ENCODE measurements at places on chromosomes 12 and 14.
A peak's percentile ranks its signal among the peaks of the same experiment; 100 is the strongest.

GRCh38 chr12:131226345-131227265, 272.9 kb downstream of the ADGRD1 start:
- no peak for DNase-seq

GRCh38 chr12:125786143-125786542, 720.9 kb downstream of the AACS start:
- DNase-seq: no peak

DNA sequence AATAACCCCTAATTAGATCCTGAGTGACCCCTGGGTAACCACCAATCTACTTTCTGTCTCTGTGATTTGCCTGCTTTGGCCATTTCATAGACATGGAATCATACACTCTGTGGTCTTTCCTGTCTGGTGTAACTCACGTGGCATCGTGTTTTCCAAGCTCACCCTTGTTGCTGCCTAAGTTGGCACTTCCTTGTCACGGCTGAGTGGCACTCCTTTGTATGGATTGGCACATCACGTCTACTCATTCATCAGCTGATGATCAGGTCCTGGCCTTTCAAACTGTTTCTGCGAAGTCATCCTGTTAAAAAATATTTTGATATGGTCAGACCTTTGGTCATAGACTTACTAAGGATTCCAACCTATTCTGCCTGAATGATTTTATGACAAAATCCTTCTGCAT, 87.7 kb downstream of the GLT1D1 start:
- DNase-seq: no peak

DNA sequence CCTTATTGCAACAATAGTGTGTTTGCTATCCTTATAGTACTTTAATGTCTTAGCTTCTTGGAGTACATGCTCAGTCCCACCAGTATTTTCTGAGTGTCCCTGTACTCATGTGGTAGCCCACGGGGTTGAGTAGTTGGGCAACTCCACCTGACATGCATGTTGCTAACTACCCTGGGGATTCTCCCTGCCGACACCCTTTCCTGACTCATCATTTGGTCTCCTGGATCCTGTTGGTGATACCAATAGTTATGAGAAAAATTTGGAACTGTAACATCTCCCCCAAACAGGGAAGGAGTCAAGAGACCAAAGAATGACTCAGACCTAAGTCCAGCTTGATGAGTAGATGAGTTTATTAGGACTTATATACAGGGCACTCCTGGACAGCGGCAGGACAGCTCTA, 101.6 kb downstream of the BRMS1L start:
- peak; percentile 4 for DNase-seq

DNA sequence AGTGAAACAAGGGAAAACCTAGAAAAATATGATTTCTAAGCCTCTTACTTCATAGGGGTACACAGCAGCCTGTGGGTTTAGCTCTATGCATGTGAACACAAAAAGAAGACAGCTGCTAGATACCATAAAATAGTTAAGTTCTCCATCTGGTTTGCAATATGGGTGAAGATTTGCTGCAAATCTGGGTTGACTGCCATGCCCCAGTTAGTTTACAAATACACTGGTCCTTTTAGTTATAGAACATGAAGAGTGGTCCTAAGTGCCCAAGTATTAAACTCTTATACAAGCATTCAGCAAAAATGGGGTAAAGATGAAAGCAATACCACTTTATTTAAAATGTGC, 176.1 kb downstream of the AEBP2 start:
- DNase-seq: no peak

DNA sequence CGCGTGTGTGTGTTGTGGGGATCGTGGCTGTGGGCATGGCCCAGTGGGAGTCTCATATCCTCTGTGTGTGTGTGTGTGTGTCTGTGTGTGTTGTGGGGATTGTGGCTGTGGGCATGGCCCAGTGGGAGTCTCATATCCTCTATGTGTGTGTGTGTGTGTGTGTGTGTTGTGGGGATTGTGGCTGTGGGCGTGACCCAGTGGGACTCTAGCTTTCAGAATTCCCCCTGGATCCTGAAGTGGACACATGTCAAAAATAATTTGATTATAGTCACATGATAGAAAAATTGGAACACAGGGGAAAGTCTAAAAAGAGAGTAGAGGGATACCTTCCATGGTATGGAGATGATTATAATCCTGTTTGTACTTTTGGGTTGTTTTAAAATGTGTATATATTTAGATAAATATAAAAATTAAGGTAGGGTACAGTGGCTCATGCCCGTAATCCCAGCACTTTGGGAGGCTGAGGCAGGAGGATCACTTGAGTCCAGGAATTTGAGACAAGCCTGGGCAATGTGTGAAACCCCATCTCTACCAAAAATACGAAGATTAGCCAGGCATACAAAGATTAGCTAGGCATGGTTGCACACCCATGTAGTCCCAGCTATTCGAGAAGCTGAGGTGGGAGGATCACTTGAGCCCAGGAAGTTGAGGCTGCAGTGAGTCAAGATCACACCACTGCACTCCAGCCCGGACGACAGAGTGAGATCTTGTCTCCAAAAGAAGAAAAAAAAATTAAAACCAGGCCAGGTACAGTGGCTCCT, 11.0 kb downstream of the PAPLN start:
- no peak for DNase-seq

DNA sequence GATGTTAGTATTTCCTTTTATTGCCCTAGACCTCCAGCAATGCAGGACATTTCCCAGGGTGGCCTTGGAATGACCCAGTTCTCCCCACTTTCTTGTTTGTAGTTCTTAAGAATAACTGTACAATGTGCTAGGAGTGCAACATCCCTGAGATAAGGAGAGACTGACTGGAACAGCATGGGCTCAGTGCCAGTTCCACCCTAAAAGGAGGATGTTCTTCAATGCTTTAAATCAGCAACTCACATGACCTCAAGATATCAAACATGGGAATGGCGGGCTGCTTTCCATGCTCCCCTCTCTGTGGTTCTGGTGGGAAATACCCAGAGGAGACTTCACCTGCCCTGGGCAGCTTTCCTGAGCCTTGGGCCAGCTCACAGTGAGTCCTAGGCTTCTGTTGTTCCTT, 766.9 kb upstream of the FBXO33 start:
- DNase-seq: no peak

- DNase-seq: no peak
Observed at GRCh38 chr12:103268831-103269514, 226.8 kb downstream of the C12orf42 start.

GRCh38 chr12:62769076-62769619, 165.8 kb downstream of the PPM1H start:
- DNase-seq: no peak

- no peak for DNase-seq
Observed at GRCh38 chr14:105847400-105847799, 321.0 kb downstream of the TMEM121 start.

DNA sequence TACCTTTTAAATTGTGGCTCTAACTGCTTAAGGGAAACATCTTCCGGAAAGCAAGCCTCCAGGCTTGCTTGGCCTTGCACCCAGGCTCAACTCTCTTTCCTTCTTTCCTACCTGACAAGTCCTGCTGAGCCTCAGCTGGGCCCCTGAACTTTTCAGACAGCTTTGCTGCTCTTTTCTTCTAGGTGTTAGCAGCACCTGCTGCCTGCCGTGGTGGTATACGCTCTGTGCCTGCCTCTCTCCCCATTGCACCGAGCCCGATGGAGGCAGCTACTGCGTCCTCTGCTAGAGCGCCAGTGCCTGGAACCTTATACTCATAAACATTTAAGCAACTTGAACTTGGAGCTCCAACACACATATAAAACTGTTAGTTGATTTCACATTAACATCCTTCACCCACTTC, 195.7 kb downstream of the ANO6 start:
- DNase-seq: no peak

- peak; percentile 40 for DNase-seq
Observed at GRCh38 chr12:4855121-4855924, 54.4 kb upstream of the KCNA1 start.

GRCh38 chr12:2359725-2360629, 307.2 kb downstream of the CACNA1C start:
- DNase-seq: no peak

GRCh38 chr12:24550609-24551008, 398.3 kb downstream of the BCAT1 start:
- DNase-seq: no peak

DNA sequence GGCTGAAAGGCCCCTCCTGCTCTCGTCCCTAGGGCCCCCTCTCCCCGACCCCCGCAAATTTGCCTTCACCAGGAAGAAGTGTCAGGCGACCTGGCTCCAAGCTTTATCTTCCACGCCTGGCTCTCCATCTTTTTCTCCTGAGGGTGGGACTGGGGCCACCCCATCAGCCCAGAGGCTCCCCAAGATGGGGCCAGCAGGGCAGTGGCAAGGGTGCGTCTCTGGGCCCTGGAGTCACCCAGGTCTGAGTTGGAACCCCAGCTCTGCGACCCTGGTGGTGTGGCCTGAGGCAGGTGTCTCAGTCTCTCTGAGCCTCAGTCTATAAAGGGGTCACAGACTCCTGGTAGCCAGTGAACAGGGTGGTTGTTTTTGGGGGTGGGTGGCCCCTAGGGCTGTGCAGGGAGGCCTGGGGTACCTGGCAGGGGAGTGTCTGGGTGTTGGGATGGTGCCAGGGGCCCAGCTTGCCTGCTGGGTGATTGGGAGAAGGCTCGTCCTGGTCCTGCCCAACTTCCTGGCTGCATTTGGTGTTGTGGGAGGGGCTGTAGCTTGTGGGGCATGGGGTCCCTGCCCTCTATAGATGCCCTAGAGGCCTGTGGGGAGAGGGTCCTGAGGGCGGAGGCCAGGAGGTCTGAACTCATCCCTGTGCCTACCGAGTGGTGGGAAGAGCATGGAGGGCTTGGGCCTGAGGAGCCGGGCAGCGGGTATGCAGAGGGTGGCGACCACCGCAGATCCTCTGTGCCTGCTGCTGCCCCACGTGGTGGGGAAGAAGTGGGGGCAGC, 7.6 kb downstream of the KIF26A start:
- DNase-seq: no peak

GRCh38 chr14:75201087-75201486, 24.7 kb upstream of the TMED10 start:
- no peak for DNase-seq

GRCh38 chr12:46219132-46219876, 49.5 kb downstream of the SLC38A1 start:
- DNase-seq: no peak

- no peak for DNase-seq
Observed at GRCh38 chr14:96461950-96462798, 40.0 kb upstream of the PAPOLA start.

- DNase-seq: no peak
Observed at GRCh38 chr14:69676723-69677122, 65.3 kb downstream of the SUSD6 start.

DNA sequence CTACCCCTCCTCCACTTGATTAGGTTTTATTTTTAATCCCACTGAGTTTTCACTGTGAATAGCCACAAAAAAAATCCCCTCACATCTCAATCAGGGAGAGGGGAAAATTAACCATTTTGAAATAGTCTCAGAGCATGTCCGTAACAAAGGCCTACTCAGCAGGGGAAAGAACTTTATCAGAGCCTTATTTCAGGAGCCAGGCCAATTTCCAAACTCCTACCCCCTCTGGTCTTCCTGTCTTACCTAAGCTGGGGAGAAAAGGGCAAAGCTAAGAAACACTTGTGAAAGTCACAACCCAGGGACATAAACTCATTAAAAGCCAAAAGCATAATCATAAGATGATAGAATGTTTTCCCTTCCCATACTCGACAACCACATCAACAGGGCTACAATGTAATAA, 260.3 kb upstream of the DIO3 start:
- DNase-seq: no peak

- DNase-seq: no peak
Observed at GRCh38 chr12:92235703-92236472, 90.2 kb upstream of the BTG1 start.

DNA sequence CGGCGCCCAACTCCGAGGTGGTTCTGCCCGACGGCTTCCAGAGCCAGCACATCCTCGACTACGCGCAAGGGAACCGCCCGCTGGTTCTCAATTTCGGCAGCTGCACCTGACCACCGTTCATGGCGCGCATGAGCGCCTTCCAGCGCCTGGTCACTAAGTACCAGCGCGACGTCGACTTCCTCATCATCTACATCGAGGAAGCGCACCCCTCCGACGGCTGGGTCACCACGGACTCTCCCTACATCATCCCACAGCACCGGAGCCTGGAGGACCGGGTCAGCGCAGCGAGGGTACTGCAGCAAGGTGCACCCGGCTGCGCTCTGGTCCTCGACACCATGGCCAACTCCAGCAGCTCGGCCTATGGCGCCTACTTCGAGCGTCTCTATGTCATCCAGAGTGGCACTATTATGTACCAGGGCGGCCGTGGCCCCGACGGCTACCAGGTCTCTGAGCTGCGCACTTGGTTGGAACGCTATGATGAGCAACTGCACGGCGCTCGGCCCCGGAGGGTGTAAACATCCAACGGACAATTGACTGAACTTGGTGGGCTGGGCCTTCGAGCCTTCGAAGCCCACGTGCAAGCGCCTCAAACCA, 699 bp downstream of the DIO3 start:
- DNase-seq: no peak

DNA sequence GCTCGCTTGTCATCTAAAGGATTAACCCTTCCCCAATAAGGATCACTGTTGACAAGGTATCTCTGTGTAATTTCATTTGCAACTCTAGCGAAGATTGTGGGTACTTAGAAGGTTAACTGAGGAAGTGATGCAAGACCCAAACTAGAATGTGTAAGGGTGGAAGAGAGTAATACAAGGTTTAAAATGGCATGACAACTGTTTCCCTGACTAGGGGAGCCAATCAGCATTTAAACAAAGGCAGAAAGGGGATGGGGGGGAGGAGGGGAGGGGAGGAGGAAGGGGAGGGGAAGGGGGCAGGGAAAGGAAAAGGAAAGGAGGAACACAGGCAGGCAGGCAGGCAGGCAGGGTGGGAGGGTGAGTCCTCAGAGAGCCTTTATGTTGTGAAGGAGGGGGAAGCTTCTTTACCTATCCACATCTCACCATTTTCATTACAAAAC, 31.1 kb downstream of the NRDE2 start:
- DNase-seq: no peak

- DNase-seq: no peak
Observed at GRCh38 chr12:77553976-77554619, 276.6 kb upstream of the NAV3 start.

DNA sequence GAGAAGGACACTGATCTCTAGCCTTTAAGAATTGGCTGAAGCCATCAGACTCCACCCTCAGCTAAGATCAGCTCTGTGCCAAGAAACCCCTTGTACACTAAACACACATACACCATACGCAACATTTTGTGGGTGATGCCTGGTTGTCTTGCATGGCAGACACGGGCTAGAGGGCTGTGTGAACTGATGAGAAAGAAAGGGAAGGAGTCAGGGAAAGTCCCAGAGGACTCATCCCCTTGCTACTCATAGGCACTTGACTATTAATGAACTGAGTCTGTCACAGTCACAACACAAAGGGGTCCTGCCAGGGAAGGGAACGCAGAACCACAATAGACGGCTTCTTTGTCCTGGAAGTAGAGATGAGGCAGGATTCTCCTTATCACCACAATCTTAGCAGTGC, 80.8 kb downstream of the EMP1 start:
- DNase-seq: no peak

DNA sequence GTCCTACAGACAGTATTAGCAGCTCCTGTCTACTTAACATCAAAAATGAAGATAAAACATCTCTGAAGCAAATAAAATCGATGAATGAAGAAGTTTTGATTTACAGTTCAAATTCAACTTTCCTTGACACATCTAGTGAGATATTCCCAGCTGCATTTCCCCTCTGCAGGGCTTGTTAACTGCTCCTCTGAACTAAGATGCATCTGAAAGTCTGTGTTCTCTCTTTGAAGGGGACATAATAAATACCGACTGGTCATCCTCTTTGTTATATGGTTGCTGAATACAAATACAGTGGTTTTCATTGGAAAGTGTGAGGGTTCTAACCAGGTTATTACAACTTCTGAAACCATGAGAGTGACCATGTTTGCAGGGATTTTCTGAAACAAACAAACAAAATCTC, 266.4 kb upstream of the SLC16A7 start:
- DNase-seq: no peak

- DNase-seq: no peak
Observed at GRCh38 chr12:100824476-100824875, 29.9 kb downstream of the ANO4 start.

Measured in stimulated activated CD4-positive, alpha-beta T cell treated with anti-CD3 and anti-CD28 coated beads, Interleukin-1b, Interleukin-23, amount 100 ng/mL, for 48 hours (primary cell).